ENCODE measurements at places on chromosomes 4 and X. TPM values are rescaled to one million over a fixed set of nuclear protein-coding genes. Genes with fewer than 3 reads are reported as not detected.

Gene MAB21L2
- 1.9 TPM for total RNA-seq

Gene VBP1
- 52.3 TPM for total RNA-seq

Gene COQ2
- 8.7 TPM for total RNA-seq

Gene VCX3B
- not detected for total RNA-seq

Gene HTR2C
- not detected for total RNA-seq

Gene CLDN34
- total RNA-seq: not detected

Gene RTL3
- total RNA-seq: 1.7 TPM

Gene FGF2
- total RNA-seq: 38.4 TPM

Gene HPSE
- total RNA-seq: 0.75 TPM

Gene CXorf49
- total RNA-seq: not detected

Gene ERAS
- total RNA-seq: not detected

Gene SRPX
- 60.1 TPM for total RNA-seq

Gene SSX4B
- not detected for total RNA-seq

Gene CXCR3
- total RNA-seq: not detected

Gene ZGRF1
- 5.2 TPM for total RNA-seq

Gene CXCL6
- 18.5 TPM for total RNA-seq

Gene AGA
- total RNA-seq: 17.1 TPM

Data from astrocyte (in vitro differentiated cells and primary cell).